ENCODE measurements at places on chromosomes 11 and 22.

GRCh38 chr22:44419429-44419828, 78.6 kb downstream of the RTL6 start:
- no peak for DNase-seq

DNA sequence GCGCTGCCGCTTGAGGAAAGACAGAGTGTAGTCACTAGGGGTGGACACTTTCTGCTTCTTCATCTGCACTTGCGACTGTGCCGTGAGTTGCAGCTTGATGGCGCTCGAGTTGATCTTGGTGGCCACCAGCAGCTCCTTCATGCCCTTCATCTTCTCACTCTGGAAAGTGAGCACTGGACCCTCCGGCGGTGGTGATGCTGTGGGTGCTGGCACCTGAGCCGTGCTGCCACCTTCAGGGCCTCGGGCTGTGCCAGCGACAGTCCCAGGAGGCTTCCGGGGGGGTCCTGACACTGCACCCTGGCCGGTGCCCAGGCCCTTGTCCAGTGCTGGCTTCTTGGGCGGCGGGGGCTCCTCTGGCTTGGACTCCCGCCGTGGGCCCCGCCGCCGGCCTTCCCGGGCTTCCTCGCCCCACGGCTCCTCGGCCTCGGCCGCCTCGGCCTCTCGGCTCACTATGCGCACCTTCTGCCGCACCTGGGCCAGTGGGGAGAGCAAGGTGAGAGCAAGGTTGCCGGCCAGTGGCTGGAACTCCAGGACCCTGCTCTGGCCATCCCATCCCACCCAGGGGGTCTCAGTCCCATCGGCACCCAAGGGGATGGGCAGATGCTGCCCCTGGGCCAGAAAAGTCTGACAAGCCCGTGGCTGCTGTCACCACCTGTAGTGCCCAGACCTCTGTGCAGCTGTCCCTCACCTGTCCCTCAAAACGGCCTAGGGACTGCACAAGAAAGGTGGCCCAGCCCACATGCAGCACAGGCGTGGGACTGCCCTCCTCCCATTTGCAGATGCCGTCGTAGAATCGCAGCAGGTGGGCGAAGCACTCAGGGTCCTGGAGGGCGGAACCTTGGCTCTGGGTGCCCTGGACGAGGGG, 1.6 kb upstream of the MAP4K2 start:
- DNase-seq, result no peak

- no peak for DNase-seq
Observed at GRCh38 chr11:33874910-33875490, 16.9 kb downstream of the LMO2 start.

DNA sequence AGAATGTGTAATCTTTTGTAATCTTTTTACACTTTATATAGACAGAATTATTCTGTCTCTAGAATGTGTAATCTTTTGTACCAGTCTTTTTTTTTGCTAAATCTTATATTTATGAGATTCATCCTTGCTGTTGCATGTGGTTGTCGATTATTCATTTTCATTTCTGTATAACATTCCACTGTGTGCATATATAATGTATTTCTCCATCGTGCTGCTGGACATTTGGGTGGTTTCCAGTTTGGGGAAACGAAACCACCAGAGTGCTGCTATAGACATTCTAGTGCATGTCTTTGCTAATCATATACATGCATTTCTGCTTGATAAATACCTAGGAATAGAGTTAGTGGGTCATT, 146.5 kb downstream of the GRIK4 start:
- no peak for DNase-seq

DNA sequence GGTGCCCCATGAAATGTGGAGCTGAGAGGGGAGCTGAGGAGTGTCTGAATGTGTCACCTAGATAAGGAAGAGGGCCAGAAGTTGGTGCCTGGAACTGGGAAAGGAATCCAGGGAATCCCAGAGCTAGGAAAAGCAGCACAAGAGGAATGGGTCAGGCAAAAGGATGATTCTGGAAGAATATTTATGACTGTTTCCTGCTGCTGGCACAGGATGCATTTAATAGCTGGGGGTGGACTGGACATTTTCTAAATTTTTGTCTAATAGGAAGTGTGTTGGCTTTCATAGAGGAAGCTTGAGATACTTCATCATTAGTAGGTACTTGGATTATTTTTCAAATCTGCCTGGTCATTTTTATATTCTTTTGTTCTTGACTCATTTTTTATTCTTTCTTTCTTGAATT, 17.4 kb upstream of the MRGPRX2 start:
- no peak for DNase-seq

DNA sequence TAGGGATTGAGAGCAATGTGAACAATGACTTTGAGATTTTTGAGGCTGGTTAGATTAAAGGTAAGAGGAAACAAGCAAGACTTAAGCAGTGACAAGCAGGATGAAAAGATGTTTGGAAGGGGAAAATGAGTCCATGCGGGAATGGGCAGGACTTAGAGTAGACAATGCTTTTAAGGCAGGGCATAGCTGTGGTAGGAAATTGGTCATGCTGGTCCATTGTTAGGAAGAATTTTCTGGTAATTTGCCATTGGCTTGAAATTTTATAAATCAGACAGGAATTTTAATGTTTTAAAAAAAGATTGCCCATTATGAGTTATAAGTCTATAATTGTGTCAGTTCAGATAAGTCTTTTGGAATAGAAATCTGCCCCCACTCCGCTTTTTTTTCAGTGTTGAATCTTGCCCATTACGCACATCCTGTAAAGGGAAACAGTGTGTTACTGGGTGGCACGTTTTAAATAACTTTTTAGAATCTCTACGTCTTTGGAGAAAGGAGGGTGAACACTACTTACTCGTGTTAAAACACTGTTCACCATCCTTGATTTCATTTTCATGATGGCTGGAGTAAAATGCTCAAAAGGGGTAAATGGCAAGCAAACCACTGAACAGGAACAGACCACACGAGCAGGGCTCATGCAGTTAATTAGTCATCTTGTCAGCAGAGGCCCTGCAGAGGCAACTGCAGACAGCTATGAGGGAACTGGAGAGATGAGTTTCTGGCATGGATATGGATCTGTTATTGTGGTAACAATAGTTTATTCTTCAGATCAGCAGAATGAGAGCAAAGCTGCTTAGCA, 25.0 kb downstream of the SWAP70 start:
- peak; percentile 65 for DNase-seq

DNA sequence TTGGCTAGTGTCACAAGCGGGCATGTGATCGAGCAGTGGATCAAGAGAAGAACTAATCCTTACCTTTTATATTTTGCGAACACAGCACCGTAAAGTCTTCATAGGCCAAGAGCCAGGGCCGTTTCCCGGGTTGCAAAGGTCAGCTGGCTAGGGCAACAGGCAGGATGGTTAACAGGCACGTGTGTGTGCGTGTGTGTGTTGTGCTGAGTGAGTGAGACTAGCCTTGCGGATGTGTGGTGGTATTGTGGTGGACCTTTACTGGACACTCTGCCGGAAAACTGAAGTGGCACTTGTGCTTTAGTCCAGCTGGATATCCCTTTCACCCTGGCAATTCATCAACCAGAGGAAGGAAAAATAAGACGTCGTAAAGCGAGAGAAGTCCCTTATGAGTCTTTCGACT, 176.7 kb downstream of the BCR start:
- no peak for DNase-seq

GRCh38 chr22:49197505-49197904, 630.2 kb downstream of the BRD1 start:
- no peak for DNase-seq

- DNase-seq, result no peak
Observed at GRCh38 chr11:8056810-8057463, 24.1 kb upstream of the TUB start.

DNA sequence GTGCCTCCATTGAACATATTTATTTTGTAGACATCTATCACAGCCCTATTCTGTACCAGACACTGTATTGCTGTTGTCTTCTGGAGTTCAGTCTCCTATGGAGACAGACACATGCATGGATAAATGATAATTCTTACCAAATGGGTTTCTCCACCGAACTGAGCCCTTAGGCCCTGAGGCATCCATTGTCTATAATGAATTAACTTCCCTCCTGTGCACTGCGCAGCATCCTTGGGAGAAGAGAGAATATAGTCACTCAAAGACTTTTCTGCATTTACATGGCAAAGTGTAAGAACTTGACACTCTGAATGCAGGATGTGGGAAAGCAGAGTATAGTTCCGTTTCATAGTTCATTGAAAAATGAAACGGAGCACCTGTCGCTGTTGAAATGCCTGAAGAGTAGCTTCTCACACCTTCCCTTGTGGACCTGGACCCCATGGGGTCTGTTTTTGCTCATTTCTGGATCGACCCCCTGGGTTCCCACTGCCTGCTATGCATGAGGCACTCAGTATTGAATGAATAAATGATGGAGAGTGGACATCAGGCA, 6.2 kb downstream of the ZNRF3 start:
- no peak for DNase-seq

- no peak for DNase-seq
Observed at GRCh38 chr11:111774955-111775710, 8.9 kb upstream of the PPP2R1B start.

GRCh38 chr11:131033151-131033651, 116.9 kb upstream of the SNX19 start:
- DNase-seq, result peak; percentile 85

DNA sequence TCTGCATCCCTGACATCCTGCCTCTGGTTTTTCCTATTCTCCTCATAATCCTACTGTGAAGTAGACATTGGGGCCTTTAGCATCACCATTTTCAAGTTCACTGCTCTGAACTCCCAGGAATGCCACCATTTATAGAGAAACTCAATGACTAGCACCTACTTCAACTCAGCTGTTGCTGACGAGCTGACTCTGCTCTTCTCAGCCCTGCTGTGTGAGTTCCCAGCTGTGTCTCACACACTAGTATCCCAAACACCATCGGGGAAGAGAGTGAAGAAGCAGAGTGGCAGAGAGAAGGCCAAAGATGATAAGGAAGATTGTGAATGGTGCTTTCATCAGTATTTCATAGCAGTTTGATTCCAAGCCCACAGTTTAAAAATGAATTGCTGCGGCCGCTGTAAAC, 71.9 kb downstream of the PLEKHA7 start:
- no peak for DNase-seq

DNA sequence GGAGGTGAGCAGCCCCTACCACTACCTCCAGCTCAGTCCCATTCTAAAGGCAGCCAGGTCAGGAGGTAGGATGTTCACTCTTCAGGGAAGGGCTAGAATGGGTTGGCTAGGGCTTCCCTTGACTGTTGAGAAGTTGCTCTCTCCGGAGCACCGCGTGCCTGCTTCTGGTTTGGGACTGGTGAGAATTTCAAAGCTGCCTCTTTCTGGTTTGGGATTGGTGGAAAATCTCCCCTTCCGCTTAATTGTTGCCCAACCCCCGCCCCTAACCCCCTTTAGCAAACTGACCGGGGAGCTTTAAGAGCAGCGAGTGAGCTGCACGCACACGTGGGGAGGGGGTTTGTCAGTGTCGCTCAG, 686 bp downstream of the USP2 start:
- DNase-seq, result no peak
